GM10248 (cell line): ENCODE measurements at places on chromosomes 3 and 15.
A peak's percentile ranks its signal among the peaks of the same experiment; 100 is the strongest.

GRCh38 chr15:72034859-72035650, 82.9 kb downstream of the MYO9A start:
- DNase-seq: no peak

DNA sequence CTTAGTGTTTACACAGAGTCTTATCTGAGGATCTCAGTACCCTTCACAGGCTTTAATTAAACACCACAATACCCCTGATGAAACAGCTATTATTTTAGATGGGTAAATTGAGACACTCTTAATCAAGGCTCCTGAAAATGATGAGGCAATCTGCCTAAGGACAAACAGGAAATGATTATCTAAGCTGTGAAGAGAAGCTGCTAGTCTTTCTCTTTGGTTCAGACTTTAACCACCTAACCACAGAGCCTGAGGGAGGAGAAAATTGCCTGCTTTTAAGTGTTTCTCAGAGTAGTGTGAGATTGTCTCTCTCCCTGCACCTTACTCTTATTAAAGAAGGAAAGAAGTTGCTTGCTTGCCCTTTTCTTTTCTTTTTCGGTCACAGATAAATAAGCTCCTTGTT, 364.3 kb upstream of the ADAMTS9 start:
- DNase-seq: no peak

GRCh38 chr3:71393093-71393492, 190.4 kb downstream of the FOXP1 start:
- DNase-seq: peak; percentile 33

DNA sequence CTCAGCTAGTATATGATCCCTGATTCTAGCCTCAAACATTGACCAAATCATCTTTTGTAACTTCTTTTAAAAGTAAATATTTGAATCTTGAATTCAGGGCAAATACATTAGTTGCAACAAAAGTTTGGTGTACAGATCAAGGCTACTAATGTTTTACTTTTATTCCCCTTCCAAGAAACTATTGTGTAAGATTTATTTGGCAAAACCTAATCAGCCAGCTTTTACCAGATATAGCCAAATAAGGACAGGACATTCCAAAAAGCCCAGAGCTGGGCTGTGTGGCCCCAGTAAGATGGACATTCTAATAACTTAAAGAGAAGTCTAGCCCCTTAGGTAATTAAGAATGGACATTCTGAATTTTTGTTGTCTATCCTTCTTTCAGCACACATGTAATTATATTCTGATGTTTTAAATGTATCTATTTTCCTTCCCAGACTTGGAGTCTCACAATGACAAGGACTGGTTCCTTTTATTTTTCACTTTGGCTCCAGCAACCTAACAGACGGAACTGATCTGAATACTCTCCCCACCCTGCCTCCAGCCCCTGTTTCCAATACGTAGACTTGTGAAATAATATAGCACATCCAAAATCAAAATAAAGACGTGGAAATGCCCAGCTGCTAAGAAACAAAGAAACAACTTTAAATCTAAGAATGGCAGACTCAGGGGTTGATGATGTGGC, 48.1 kb downstream of the STARD5 start:
- DNase-seq: no peak

- no peak for DNase-seq
Observed at GRCh38 chr3:46464326-46465195, at the start of gene LTF. LTF (minus strand) TSS chr3:46464905; CDS start chr3:46464867, 38 bp downstream.

GRCh38 chr3:100697723-100698285, 11.5 kb upstream of the TFG start:
- DNase-seq: no peak

- DNase-seq: no peak
Observed at GRCh38 chr3:192005989-192006388, 545.0 kb downstream of the PYDC2 start.

DNA sequence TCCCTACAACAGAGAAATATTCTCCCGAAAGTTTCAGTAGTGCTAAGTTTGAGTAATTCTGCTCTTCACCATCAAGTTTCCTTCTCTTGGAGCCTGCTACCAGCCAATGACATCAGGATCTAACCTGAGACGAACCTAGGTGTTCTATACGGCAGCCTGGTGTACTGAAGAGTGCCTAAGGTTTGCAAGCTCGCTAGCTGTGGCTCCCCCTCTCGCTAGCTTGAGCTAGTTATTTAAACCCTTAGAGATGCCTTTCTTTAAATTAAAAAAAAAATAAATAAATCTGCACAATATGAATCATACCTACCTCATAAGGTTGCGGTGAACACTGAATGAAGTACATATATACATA, 1.4 kb upstream of the COL8A1 start:
- no peak for DNase-seq

DNA sequence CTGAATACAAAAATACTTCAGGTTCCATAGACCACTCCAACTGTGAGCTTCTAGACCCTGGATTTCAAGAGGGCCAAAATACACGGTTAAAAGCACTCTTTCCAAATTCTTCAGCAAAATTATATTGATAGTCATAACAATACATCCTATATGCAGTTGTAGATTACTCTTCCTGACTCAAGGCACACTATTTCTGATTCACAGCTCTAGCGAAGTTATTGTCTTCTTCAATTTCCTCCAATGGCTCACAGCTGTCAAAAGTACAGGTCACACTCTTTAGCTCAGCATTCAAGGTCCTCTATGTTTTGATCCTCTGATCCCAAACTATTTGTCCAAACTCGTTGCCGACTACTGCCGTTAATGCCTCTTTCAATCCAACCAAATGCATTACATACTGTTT, 13.5 kb upstream of the CCDC80 start:
- no peak for DNase-seq

DNA sequence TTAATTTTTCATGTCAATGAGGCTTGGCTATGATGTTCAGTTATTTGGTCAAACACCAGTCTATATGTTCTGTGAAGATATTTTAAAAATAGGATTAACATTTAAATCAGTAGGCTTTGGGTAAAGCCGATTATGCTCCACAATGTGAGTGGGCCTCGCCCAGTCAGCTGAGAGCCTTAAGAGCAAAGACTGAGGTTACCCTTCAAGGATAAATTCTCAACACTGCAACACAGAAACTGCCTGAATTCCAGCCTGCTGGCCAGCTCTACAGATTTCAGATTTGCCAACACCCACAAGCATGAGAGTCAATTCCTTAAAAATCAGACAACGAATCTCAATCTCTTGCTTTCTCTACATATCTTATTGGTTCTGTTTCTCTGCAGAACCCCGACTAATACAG, 188.3 kb downstream of the PLCH1 start:
- no peak for DNase-seq

DNA sequence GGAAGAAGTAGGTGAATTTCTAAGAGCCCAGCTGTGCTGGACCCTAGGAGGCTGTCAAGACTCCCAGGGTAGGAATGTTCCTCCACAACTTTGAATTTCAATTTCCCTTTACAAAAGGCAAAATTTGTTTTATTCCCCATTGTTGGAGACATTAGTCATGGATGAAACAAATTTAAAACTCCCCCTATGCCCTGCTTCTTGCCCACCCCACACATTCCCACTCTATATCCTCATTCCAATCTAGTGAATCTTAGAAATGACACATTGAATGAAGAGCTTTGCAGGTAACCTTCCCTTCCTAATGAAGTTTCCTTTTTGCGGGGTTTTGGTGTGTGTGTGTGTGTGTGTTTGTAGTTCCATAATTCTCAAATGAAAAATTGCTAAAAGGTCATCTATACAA, 72.6 kb downstream of the CCNL1 start:
- no peak for DNase-seq

DNA sequence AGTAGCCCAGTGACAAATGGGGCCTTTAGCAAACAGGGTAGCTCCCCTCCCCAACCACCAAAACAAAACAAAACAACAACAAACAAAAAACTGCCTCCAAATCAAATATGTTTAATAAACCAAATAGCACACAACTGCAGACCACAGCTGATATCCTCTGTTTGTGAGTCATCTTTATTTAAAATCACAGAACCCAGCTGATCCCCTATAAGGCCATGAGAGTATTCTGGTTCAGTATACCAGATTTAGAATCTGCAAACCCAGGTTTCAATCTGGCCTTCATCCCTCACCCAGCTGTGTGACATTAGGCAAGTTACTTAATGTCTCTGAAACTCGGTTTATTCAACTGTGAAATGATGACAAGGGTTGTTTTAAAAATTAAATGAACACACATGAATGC, 124.5 kb downstream of the SUCLG2 start:
- DNase-seq: no peak
